Fibroblast of skin of abdomen (primary cell): ENCODE measurements at places on chromosomes 5 and 9.

DNA sequence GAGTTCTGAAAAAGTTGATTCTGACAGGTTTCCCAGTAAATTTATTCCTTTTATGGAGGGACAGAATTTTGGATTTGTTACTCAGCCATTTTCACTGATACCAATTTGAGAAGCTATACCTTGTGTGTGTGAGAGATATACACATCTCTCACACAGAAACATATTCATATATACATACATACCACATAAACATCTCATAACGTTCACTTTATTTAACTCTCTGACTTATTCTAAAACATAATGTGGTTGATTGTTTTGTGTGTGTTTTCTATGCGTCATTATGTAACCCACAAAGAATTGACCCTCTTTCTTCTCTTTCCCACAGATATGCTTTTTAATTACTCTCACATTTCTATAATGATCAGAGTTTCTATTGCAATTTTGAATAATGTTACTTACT is 570.8 kb upstream of the TLE4 start:
- DNase-seq: no peak

GRCh38 chr9:127102176-127102575 is 20.3 kb downstream of the ANGPTL2 start:
- DNase-seq: no peak

DNA sequence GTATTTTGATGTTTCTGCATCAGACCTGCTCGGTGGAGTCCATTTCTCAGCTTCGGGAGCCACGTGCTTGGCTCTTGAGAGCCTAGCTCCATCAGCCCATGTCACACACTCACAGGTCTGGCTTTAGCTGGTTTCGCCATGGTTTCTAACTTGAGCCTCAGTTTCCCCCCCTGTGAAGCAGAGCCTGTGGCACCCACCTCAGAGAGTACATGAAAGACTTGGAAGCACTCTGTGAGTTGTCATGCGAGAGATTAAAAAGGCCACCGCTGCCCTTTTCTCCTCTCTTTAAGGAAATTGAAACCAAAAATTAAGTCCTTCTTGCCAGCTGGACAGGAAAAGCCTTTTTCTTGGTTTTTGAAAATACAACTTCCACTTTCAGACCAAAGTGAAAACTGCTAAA is 8.8 kb downstream of the TENT4A start:
- DNase-seq: no peak

DNA sequence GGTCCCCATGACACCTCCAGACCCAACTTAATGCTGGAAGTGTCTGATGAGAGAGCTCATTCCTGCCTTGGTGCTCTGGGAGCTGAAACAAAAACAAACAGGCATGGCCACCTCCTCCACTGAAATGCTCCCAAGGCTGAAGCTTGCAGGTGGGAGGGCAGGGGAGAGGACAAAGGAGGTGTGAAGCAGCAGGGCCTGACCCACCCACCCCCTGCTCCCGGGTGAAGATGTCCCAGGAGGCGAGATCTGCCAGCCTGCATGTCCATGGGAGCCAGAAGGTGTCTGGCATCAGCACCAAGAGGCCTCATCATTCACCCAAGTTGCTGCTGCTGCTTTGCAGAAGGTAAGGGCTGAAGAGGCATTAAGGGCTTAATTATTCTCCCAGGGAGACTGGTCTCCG is 4.2 kb upstream of the CCIN start:
- DNase-seq: no peak

GRCh38 chr9:116267021-116267420 is 113.4 kb downstream of the PAPPA start:
- DNase-seq: peak; percentile 80

GRCh38 chr5:32713361-32713769 is 2.2 kb downstream of the NPR3 start:
- DNase-seq: peak; percentile 30

GRCh38 chr9:92754091-92754745 is 10.4 kb downstream of the BICD2 start:
- DNase-seq: no peak

GRCh38 chr5:150247726-150248125 is 41.8 kb downstream of the CAMK2A start:
- DNase-seq: no peak

DNA sequence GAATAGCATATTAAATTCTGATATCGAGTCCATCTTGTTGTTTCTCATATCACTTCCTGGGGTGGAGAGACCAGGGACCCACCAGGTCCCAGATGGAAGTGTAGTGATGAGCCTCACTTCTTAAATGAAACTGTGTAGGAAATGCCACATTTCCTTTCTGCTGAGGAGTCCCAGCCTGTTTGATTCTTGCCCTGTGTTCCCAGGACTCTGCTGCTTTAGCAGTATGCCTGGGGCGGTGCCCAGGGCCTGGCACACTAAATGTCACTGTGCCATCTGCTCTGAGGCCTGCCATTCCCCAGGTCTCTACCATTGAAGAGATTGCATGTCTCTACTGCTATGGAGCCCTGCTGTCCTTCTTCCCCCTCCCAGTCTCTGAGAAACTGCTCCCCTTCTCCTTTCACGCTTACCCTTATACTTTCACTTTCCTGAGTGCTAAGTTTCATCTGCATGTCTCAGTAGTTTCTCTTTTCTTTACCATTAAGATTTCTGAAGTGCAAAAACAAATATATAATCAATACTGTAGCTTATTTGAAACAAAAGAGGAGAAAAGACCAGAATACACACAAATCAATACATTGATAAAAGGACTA is 260.4 kb downstream of the GABRB2 start:
- no peak for DNase-seq

DNA sequence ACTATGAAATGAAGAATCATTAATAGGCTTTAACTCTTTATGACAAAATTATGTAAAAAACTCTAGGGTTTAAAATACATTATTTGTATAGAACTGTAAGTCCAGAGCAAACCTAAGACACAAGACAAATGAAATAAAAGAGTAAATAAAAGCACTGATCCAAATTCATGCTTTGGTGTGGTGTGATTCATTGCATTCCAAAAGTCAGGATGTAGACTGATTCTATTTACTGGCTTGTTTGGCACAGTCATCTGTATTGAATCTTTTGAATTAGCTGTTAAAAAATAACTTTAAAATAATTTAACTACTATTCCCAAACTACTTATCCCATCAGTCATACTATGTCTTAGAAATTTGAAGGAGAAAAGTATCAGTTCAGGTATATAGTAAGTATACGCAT is 31.1 kb downstream of the IL4 start:
- peak; percentile 36 for DNase-seq

GRCh38 chr9:8599937-8600336 is 800.4 kb upstream of the DMAC1 start:
- DNase-seq: no peak

GRCh38 chr9:93302586-93303257 is 118.8 kb downstream of the WNK2 start:
- DNase-seq: peak; percentile 26

- DNase-seq: peak; percentile 27
Observed at GRCh38 chr5:78985725-78986223, 664 bp upstream of the ARSB start.

- DNase-seq: peak; percentile 30
Observed at GRCh38 chr5:53211799-53212198, 102.2 kb upstream of the MOCS2 start.

DNA sequence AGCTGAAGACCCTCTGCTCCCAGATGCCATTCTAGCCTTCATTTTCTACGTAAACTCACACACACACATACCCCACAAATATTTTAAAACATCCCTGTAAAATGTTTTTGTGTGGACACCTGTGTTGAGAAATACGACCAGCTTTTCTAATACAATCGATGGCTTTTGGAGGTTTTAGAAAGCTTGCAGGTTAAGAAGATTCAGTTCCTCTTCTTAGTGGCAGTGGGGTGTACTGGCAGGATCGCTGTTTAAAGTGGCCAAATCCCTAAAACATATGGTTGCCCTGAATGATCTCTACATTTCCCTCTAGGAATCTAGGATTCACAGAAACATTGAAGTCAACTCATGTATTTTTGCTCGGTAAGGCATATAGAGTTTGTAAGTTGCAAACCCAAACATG is 236.3 kb downstream of the NSG2 start:
- no peak for DNase-seq

DNA sequence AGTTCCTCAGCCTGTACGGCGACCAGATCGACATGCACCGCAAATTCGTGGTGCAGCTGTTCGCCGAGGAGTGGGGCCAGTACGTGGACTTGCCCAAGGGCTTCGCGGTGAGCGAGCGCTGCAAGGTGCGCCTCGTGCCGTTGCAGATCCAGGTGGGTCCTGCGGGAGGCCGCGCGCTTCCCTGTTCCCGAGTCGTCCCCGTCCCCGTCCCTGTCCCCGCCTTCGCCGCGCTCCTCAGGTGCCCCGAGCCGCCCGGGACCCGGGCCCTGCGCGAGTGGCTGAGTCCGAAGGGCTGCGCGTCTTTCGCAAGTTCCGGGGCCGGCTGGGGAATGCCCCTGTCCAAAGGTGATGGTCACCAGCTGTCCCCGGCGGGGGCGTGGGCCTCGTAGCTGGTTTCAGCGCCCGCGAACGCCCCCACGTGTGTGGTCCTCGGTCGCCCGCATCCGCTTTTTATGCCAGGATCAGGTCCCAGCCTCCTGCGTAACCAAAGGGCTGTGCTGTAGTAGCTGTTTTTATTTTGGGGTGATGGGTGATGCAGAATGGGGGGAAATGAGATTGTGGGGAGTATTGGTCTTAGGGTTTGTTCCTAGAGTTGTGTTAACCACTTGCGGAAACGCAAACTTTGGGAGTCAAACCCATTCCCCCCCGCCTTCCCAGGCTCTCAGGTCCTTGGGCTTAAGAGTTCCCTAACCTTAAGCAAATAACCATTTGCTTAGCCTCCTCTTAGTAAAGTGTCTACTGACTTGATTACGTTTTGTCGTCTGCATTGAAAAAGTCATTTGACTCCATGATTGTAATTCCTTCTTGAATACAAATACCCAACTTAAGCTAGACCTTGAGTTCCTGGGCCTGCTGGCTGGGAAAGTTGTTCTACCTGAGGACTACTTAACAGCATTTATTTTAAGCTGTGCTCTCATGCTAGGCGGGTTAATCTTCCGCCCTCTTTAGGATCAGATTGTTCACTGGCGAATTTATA is 663 bp downstream of the ISOC1 start:
- DNase-seq: peak; percentile 17

DNA sequence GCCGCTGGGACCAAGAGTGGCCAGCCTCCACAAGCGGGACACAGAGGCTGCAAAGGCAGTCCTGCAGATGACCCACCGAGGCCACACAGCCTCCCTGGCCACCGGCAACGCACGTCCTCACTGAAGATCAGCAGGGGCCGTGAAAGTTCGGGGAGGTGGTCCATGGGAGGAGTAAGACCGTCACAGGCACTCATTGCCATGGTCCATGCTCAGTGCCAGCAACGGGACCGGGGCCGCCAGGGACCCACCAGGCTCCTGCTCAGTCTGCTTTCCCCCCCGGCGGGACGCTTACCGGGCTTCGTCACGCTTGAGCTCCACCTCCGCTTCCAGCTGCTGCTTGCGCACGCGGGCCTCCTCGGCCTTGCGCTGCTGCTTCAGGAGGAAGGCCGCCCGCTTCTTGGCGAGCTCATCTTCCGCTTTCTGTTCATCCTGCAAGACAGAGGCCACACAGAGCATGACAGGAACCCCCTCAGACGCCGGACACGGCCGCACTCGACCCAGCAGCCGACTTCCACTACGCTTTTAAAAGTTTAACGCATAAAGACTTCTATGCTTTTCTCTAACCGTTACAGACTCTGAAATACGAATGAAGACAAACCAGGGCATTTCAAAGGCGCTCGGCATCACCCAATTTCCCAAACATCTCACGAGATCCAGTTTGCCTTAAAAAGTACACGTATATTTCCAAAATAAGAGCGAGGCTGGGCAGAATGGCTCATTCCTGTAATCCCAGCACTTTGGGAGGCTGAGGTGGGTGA is 88.4 kb downstream of the CAMSAP1 start:
- no peak for DNase-seq

DNA sequence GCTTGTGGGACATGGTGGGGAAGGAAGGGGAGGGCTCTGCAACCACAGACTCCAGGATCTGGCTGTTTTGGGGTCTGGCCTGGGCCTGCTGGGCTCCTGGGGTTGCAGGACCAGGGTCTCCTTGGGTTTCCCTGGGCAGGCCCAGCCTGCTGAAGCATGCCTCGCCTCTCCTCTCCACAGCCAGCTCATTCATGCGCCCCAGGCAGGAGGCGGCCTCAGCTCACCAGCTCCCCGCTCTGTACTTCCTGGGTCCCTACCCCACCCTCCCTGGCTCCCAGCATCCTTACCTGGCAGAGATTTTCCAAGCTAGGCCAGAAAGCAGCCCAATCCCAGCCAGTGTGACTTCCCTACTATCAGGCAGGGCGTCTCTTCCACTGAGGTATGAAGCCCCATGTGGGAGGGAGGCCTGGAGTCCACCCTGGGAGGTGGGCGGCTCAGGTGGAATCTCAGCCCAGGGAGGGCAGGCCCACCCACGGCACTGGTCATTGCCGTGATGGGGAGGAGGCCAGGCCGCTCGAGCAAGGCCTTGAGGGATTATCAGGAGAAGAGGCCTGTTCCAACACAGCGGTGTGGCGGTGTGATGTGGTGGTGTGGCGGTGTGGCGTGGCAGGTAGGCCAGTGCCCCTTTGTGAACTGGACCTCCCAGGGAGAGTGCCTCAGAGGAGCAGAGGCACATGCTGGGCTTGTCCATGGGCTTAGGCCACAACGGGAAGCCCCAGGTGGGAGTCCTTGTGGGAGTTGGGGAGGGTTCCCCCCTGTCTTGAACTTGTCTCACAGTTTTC is 103.4 kb downstream of the DAB2IP start:
- no peak for DNase-seq

GRCh38 chr5:112958093-112959088 is 18.2 kb upstream of the DCP2 start:
- DNase-seq: peak; percentile 94

- DNase-seq: no peak
Observed at GRCh38 chr5:81829242-81829641, 78.3 kb upstream of the SSBP2 start.

DNA sequence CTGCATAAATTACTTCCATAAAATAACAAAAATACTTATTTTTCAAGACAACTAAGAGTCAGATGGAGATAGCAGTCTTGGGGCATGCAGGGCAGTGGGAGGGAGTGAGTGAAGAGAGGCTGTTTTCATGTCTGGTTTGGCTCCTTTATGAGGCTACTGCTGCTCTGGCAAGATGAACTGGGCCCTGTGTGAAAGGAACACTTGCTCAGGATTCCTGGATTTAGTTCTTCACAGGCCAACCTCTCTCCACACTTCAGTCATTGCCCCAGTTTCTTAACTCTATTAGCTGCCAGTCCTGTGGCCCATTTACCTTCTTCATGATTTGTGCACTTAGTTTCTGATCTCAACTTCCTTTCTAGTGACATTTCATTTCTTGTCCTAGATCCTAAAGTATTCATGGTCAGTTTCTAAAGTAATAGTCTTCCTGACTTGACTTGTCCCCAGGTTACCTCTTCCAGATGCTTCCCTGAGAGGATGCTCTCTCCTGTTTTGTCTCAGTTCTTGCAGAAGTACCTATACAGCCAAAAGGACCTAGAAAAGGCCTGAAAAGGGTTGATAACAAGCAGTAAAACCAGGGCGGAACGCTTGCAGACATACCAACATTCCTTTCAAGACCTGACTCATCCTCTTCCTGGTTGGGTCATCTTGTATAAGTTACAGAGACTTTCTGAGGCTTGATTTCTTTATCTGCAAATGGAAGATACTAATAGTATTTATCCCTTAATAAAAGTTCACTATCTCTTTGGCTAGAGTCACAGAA is 77.0 kb upstream of the ZFAND5 start:
- peak; percentile 92 for DNase-seq
